ENCODE measurements at places on chromosomes 11 and 22.

GRCh38 chr11:134691295-134691873, 279.3 kb upstream of the B3GAT1 start:
- H3K4me1 ChIP-seq = no peaks in the 10 kb centered on the region
- no peaks in the 10 kb centered on the region for H3K27me3 ChIP-seq
- H3K36me3 ChIP-seq = no peaks in the 10 kb centered on the region
- no peak overlapping the region for H3K4me3 ChIP-seq

GRCh38 chr22:45552580-45553350, 50.1 kb downstream of the FBLN1 start:
- H3K36me3 ChIP-seq = peaks cover 66% of the 10 kb centered on the region
- DNase-seq = no peak
- peaks cover 10% of the 10 kb centered on the region for H3K4me1 ChIP-seq
- no peaks in the 10 kb centered on the region for H3K27me3 ChIP-seq
- H3K4me3 ChIP-seq = no peak overlapping the region
- no peak overlapping the region for H3K27ac ChIP-seq

- peaks cover 16% of the 10 kb centered on the region for H3K4me1 ChIP-seq
- H3K4me3 ChIP-seq = no peak overlapping the region
- no peaks in the 10 kb centered on the region for H3K27me3 ChIP-seq
Observed at GRCh38 chr11:26599425-26599824, 27.4 kb upstream of the MUC15 start.

GRCh38 chr11:43787824-43788223, 92.8 kb upstream of the ALKBH3 start:
- no peak for DNase-seq
- no peak overlapping the region for H3K27ac ChIP-seq
- peaks cover 34% of the 10 kb centered on the region for H3K36me3 ChIP-seq
- no peak overlapping the region for H3K4me3 ChIP-seq
- H3K27me3 ChIP-seq = no peaks in the 10 kb centered on the region
- no peaks in the 10 kb centered on the region for H3K4me1 ChIP-seq

- no peaks in the 10 kb centered on the region for H3K27me3 ChIP-seq
- no peak overlapping the region for H3K27ac ChIP-seq
- no peak for DNase-seq
- peaks cover 54% of the 10 kb centered on the region for H3K4me1 ChIP-seq
- no peak overlapping the region for H3K4me3 ChIP-seq
Observed at GRCh38 chr11:13920756-13921155, 41.8 kb upstream of the SPON1 start.

GRCh38 chr22:25881210-25881755, 139.3 kb downstream of the MYO18B start:
- DNase-seq = no peak
- no peaks in the 10 kb centered on the region for H3K36me3 ChIP-seq
- H3K27ac ChIP-seq = no peak overlapping the region
- H3K4me1 ChIP-seq = peaks cover 12% of the 10 kb centered on the region
- H3K27me3 ChIP-seq = no peaks in the 10 kb centered on the region
